Kidney glomerular epithelial cell (primary cell): ENCODE measurements at places on chromosomes 4 and X.

DNA sequence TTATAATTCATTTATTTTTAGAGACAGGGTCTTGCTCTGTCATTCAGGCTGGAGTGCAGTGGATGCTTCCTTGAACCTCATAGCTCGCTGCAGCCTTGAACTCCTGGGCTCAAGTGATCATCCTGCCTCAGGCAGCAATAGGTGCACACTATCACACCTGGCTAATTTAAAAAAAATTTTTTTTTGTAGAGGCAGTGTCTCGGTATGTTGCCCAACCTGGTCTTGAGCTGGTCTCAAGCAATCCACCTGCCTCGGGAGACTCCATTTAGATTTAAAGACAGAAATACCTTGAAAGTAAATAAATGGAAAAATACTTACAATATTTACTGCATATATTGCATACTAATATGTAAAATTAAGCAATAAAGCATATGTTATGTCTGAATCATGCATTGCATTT, 40.3 kb upstream of the MAB21L2 start:
- DNase-seq, result no peak

GRCh38 chr4:82797040-82797404, 1.6 kb downstream of the SCD5 start:
- no peak for DNase-seq

- no peak for DNase-seq
Measured at GRCh38 chr4:36420111-36420679, 138.8 kb downstream of the DTHD1 start.

DNA sequence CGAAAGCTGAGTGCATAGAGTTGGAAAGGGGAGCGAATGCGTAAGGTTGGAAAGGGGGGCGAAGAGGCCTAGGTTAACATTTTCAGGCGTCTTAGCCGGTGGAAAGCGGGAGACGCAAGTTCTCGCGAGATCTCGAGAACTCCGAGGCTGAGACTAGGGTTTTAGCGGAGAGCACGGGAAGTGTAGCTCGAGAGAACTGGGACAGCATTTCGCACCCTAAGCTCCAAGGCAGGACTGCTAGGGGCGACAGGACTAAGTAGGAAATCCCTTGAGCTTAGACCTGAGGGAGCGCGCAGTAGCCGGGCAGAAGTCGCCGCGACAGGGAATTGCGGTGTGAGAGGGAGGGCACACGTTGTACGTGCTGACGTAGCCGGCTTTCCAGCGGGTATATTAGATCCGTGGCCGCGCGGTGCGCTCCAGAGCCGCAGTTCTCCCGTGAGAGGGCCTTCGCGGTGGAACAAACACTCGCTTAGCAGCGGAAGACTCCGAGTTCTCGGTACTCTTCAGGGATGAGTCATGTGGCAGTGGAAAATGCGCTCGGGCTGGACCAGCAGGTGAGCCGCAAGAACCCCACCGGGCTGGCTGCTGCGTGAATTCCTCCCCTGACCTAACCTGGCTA, at the start of gene DDX3X:
DDX3X (plus strand) TSS at position 419 of the 619 bp plus-strand sequence; CDS start at position 510, 91 bp downstream.
- DNase-seq, result peak; percentile 82

- no peak for DNase-seq
Measured at GRCh38 chrX:3268829-3269228, 77.6 kb downstream of the MXRA5 start.

DNA sequence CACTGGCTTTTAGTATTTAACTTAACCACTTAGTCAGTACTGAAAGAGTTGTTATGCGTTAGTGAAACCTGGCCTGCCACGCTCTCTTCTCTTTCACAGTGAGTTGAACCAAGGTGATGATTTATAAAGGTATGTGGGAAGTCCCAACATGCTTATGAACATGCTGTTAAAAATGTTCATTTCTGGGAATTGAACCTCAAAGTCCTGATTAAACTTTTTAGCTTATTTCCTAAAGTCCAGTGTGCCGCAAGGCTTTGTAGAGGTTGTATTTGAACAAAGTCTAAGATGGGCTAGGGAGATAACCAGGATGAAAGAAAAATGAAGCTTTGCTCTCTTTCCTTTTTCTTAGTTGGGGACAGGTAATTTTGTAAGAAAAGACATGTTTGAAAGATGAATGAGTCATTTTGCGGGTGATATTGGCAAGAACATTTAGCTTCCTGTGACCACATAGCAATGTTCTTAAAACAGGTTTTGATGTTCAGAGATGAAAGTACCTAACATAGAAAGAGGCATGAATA, 270.3 kb downstream of the DTHD1 start:
- DNase-seq, result no peak

GRCh38 chr4:186596850-186597390, 41.6 kb upstream of the MTNR1A start:
- DNase-seq, result no peak

DNA sequence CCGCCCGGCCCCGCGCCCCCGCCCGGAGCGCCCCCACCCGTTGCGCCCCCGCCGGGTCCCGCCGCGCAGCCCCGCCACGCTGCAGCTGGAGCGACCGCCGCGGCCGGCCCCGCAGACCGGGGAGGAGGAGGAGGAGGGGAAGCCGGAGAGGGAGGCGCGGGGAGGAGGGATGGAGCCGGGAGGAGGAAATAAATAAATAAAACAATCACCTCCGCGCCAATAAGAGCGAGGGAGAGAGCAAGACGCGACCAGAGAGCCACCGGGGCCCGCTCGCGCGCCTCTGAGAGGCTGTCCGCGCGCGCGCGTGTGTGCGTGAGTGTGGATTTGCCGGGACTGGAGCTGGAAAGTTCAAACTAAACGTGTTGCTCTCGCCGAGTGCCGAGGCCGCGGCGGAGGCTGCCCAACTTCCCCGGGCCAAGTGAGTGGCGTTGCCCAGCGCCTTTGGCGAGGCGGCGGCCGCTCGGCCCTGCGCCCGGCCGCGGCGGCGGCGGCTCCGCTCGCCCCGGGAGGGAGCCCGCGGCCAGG, 2184.4 kb upstream of the TENM3 start:
- DNase-seq, result peak; percentile 20

DNA sequence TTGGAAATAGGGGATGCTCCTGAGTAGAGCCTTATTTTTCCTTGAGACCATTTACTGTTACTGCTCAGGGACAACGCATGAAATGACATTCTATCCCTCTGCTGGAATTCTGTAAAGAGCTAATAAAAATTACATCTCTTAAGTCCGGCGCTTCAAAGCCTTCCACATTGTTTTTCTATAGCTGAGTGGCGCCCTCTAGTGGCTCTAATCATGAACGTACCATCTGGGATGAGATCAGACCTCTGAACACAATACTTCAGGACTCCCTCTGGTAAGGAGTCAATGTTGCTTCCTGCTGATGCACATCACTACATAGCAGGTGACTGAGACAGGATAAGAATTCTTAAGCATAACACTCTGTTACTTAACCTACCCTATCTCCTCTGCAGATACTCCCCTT, 6.0 kb downstream of the HMGN5 start:
- peak; percentile 2 for DNase-seq

- DNase-seq, result no peak
Measured at GRCh38 chr4:126268106-126268505, 953.4 kb downstream of the FAT4 start.

GRCh38 chr4:76997532-76997931, 48.0 kb downstream of the SEPTIN11 start:
- no peak for DNase-seq

DNA sequence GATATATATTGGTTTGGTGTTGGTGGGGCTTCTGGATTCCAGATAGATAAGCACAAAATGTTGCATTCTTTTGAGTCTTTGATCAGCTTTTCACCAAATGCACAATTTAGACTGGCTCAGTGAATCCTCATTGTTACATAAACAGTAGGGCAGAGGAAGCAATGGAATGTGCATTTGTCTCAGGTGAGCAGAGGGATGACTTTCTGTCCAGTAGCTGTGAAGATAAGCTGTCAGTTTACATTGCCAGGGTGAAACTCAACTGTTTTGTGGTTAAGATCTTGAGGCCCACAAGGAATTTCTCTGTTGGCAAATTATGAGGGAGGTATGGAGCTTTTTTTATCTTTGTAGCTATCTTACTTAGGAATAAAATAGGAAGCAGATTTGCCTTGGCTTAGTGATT, 168.0 kb downstream of the GALNTL6 start:
- DNase-seq, result no peak

DNA sequence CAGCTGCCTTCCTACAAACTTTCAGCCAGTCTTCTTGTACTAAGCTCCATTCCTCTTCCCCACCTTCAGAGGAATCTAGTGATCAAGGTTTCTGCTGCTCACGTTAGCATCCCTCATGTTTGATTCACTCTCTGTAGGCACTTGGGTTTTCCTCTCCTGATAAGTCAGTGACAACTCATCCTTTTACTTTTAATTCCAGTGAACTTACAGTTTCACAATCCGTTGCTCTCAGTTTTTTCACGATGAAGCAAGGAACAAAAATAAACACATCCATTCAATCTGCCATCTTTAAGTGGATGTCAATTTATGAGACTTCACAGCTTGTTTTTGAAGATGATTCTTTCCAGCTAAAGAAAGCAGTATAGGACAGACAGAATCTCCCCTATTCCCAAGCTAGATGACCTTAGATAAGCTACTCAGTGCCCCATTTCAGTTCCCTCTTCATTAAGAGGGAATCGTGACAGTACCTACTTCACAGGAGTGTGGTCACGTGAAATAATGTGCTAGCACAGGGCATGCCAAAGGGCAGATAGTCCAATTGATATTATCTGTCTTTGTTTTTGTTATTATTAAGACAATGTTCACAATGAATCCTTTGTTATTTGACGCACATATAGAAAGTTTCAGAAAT, 234.3 kb downstream of the PALLD start:
- DNase-seq, result peak; percentile 79

- no peak for DNase-seq
Measured at GRCh38 chrX:15207384-15207783, 62.5 kb downstream of the ASB9 start.

DNA sequence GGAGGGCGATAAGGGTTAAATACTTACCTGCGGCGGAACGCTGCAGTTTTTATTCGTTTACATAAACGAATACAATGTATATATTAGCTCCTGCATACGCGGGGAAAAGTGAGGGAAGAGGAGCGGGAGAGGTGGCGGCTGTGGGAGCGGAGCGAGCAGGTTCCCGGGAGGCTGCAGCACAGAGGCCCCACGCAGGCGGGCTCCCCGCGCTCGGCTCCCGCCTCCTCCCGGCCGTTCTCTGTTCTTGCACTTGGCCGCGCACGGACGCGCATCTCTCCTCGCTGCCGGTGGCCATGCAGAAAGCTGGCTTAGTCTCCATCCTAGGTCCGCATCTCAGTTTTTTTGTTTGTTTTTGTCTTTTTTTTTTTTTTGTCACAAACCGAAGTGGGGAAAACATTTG, 340.4 kb upstream of the FAT1 start:
- no peak for DNase-seq

DNA sequence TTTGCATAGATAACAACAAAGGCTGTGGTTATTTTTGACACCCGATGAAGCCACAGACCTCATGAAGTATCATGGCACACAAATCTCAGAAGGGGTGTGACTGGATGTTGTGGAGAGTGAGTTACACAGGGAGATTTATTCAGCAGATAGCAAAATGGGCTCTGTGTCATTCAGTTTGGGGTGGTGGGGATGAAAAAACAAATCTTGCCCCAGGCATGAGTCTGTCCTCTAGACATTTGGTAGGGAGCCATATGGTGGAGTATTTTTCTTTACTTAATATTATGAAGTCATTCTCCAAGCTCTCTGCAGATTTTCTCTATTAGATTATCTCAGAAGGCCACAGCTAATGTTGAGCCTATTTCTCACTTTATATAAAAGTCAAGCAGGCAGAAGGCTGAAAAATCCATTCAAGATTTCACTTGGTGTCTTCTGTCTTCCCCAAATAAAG, 277.1 kb upstream of the TENM3 start:
- no peak for DNase-seq

- no peak for DNase-seq
Measured at GRCh38 chrX:10986616-10987015, 124.5 kb upstream of the HCCS start.

- no peak for DNase-seq
Measured at GRCh38 chrX:19798423-19798822, 89.0 kb downstream of the SH3KBP1 start.

DNA sequence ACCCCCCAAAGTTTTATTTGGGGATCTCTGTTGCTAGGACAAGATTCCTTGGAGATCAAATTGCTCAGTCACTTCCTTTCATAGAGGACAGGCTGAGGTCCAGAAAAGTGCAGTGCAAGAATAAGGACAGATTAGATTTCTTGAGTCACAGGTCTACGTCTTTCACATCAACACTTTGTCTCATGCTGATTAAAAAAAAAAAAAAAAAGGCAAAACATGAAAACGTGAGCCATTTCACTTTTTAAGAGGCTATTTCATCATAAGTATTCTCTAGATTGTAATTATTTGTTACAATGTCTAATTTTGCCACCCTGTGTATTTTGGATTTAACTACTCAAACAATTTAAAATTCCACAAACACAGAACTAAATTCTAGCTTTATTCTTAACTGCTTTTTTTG, 647.0 kb downstream of the TRAM1L1 start:
- no peak for DNase-seq

DNA sequence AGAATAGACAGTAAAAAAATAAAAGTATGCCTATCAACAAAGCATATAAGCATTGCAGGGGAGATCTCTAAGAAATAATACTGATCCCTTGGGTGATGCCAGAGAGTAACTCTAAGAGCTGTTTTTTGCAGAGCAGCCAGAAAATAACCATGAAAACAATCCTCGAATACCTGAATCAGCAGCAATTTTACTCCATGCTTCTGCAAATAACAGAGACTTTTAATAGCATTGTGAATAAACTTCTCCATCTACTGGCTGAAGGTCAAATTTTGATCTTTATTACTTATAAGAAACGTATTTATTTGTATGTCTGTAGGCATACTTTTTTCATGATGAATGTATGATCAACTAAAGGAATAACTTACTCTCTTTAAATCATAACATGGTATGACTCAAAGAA, 334.5 kb downstream of the GALNTL6 start:
- no peak for DNase-seq

DNA sequence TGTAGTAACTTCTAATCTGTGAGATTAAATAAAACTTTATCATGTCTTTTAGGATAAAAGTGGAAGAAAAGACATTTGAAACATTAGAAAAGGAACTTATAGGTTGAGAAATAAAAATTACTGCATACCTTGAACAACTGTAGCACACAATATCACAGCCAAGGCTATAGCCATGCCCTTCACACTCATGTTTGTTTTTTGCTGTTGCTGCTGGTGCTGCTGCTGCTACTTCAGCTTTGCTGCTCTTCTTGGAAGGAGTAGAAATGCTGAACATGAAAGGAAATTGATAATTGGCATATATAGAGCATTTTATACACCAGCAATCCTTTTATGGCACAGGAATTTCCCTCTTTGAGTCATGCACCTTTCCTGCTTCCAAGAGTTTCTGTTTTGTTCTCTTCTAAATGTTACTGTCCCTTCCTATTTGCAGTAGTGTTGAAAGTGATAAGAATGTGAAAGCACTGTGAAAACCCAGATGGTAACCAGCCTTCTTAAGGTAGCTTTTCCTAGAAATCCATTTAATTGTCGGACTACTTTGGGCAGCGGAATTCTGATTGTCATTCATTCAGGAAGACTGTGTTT, at the start of gene CXCL11:
CXCL11 (minus strand) TSS at position 272 of the 582 bp plus-strand sequence; CDS start at position 189, 83 bp downstream.
- DNase-seq, result no peak

GRCh38 chr4:73010789-73011628, 58.5 kb downstream of the COX18 start:
- no peak for DNase-seq

- DNase-seq, result no peak
Measured at GRCh38 chr4:59838236-59838635, 1361.9 kb upstream of the ADGRL3 start.
